ENCODE measurements at places on chromosomes 6 and 20.

DNA sequence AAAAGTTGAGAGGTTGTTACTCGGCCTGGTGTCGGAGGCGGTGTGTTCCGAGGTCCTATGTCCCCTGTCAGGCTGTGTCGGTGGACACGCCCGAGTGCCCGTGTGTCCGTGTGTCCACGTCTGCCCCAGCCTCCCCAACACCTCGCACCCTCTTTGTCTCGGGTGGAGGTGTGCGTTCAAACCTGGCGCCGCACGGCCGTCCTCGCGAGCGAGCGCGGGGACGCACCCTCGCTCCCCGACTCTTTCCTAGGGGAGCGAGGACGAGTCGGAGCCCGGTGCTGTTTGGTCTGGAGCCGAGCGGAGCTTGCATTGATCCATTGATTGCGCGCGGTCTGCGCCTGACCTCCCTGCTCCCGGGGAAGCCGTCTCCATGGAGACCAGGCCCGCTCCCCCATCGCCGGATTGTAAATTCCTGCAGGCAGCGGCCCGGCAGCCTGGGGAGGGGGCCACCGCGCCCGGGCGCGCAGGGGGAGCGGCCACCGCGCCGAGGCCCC is 411 bp upstream of the SCUBE3 start:
- DNase-seq = no peak

GRCh38 chr20:8425802-8426201 is 293.7 kb downstream of the PLCB1 start:
- DNase-seq = no peak

DNA sequence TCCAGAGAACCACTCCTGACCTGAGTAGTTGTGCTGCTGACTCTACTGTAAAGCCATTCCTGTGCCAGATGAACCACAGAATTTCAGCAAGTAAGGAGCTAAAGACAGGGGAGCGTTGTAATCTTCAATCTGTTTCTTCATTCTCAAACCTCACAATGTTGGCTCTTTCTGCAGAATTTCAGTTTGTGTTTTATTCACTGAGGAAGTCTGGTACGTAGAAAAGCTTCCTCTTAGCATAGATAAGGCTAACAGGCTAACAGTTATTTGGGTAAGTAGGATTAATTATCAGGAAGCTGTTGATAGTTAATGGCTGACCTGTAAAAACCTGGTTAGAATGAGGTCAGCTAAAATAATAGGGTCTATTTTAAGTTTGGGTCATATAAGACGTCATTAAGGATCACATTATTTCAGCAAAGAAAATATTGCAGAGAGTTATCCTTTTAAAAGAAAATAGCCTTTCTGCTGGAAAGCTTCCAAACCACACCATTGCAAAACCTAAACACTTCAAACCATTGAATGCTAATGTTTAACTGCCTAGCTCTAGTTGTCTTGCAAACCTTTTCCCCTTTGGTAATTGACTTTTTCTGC is 14.1 kb upstream of the TENT5A start:
- DNase-seq = no peak

GRCh38 chr6:106253731-106254130 is 71.8 kb downstream of the ATG5 start:
- no peak for DNase-seq

DNA sequence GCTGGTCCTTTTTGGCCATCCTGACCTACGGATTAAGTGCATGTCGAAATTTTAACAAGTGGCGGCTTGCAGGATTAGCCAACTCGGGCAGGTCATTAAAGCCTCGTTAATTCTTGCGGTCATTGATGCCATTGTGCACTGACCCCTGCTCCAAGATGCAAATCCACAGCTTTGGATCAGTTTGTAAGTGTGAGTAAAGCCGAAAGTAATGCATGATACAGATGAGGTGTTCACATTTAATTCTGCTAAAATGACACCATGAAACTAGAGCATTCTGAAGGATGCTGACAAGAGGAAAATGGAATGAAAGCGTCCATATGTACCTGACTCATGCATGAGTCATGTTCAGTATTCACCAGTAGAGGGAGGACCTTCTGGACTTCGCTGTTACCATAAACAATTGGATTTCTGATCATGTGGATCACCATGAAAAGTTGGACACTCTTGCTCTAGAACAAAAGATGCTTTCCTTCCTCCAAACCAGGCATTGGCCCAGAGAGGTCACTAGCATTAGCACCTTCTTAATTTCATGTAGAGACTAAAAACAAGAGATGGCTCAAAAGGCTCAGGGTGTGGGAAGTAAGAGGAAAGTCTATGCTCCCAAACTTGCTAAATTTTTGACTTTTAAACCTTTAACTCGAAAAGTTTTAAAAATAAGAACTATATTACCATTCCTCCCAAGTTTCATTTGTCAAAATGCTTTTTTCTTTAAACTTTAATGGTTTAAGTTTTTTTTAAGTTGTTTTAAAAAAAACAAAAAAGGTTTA is 48.0 kb downstream of the MUC22 start:
- no peak for DNase-seq

GRCh38 chr6:46963039-46963438 is 41.3 kb upstream of the ADGRF5 start:
- no peak for DNase-seq

Data from natural killer cell treated with Interleukin-12 subunit alpha and Interleukin-12 subunit beta and Interleukin-15 and Interleukin-18, amount 100 ng/mL, for 72 hours (primary cell).